ENCODE measurements at places on chromosomes 1 and 21. TPM values are rescaled to one million over a fixed set of nuclear protein-coding genes. Genes with fewer than 3 reads are reported as not detected.

The LPAR3 gene
- not detected for polyA plus RNA-seq

The METTL18 gene
- polyA plus RNA-seq = 12.7 TPM

The SMCP gene
- not detected for polyA plus RNA-seq

The NTMT2 gene
- not detected for polyA plus RNA-seq

The CAMTA1 gene
- polyA plus RNA-seq = 81.0 TPM

The NR5A2 gene
- polyA plus RNA-seq = 0.30 TPM

The MCOLN2 gene
- polyA plus RNA-seq = not detected

The KLHDC9 gene
- not detected for polyA plus RNA-seq

The KRTAP19-1 gene
- polyA plus RNA-seq = not detected

The TMPRSS15 gene
- 0.11 TPM for polyA plus RNA-seq

GRCh38 chr1:175873290-175873935 lies 130.0 kb upstream of the TNR start:
- DNase-seq = no peak

DNA sequence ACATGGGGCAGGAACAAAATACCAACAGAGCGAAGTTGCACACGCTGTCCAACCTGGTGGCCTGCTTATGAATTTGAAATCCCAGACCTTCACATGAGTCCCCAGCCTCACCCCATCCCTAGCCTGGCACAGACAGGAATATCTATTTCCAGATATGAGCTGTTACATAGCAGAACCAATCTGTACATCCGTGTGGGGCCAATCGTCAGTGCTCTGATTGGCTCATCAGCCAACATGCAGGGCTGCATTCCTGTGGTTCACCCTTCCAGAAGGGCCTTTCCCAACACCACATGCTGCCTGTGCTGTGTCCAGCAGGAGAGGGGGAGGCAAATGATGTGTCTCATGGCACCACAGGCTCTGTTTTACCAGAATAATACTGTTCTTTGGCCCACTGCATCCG lies 31.3 kb downstream of the CCN1 start:
- no peak for DNase-seq

DNA sequence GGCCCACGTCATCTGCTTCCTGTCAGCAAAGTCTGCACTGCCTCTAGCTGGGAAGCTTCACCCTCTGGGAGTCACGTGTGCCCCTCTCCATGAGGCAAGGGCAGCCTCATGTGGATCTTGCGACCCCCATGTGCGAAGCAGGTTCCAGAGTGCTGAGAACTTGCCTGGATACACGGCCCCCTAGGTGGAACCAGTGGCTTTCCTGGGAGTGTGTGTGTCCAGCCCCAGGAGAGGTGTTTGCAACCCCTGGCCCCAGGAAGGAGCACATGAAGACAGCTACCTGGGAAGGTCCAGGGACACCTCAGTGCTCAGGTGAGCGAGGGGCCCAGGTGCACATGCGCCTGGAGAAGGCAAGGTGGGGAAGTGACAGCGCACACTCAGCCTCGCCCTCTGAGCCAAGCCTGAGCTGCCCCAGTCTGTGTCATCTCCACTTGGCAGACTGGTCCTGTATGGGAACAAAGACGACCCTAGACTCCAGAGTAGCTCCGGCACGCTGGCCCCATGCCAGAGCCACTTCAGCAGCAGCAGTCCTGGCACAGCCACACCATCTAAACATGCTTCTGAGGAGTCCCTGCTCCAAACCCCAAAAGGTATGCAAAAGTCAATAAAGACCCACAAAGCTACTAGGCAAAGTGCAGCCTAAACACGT lies 8.9 kb downstream of the LSS start:
- DNase-seq = no peak

GRCh38 chr21:33286600-33287456 lies 20.7 kb downstream of the IL10RB start:
- DNase-seq = no peak

DNA sequence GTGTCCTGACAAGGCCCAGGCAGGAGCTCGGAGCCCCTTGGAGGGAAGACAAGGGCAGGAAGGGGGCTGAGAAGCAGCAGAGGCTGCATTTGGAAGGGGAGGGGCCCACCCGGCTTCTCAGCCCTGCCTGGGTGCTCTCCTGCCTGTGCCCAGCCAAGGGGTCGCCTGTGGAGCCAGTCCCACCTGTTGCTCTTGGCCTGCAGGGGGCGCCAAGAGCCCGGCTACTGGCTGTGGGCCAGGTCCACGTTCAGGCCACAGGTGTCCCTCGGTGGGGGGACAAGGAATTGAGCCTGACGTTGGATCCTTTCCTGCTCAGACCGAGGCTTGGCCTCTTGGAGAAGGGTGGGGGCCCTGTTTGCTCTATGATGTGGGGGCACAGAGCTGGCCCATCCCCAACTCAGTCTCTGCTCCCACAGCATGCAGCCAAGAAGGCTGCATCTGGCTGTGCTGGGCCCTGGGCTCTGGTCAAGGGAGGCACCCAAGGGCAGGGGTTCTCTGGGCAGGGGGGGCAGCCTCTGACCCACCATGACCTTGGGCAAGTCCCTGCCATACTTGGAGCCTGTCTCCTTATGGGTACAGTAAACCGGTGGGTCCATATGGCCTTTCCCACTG lies 10.9 kb downstream of the WNT4 start:
- peak; percentile 91 for DNase-seq

DNA sequence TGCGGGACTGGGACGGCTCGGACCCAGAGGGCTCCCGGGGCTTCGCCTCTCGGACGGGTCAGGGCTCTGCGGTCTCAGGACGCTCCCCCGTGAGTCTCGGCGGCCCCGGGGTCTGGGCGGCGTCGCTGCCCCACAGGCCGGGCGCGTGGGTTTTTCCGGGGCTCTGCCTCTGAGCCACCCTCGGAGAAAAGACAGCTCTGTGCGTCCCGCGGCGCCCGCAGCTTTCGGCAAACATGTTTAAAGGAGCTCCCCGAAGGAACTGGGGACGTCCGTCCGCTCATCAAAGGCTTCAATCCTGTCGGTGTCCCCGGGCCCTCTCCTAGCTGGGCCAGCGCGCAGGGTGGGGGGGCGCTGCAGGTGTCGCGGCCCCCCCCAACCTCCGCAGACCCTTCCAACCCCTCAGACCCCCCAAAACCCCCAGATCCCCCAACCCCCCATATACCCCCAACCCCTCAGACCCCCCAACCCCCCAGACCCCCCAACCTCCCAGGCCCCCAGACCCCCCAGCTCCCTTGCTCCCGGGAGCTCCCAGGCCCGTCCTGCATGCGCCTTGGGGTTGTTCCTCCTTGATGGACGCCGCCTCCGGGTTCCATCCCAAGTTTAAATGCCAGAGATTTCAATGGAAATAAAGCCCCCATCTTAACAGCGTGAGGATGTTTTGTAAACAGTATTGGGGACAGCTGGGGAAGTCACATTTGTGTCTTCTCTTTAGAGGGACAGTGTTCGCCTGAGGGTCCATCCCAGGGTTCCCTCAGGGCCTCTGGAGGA lies 996 bp upstream of the C1orf159 start:
- no peak for DNase-seq

- no peak for DNase-seq
Measured at GRCh38 chr1:221069986-221070385, 190.7 kb downstream of the HLX start.

- no peak for DNase-seq
Measured at GRCh38 chr21:44823179-44823660, 5.4 kb upstream of the SUMO3 start.

DNA sequence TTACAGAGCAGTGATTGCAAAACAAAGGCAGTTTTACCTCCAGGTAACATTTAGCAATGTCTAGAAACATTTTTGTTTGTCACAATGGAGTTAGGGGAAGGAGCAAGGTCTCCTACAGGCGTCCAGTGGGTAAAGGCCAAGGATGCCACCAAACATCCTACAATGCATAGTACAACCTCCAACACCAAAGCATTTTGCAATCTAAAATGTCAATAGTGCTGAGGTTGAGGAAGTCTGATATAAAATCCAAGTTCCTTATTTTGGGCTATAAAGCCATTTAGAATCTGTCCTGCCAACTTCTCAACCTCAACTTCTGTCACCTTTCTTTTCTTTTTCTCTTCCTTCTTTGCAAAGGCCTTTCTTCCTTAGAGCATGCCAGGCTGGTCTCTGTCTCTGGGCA lies 111.2 kb downstream of the FASLG start:
- DNase-seq = no peak

GRCh38 chr21:32334980-32335531 lies 36.4 kb downstream of the MRAP start:
- no peak for DNase-seq

- no peak for DNase-seq
Measured at GRCh38 chr1:154476791-154477190, 25.2 kb upstream of the TDRD10 start.

DNA sequence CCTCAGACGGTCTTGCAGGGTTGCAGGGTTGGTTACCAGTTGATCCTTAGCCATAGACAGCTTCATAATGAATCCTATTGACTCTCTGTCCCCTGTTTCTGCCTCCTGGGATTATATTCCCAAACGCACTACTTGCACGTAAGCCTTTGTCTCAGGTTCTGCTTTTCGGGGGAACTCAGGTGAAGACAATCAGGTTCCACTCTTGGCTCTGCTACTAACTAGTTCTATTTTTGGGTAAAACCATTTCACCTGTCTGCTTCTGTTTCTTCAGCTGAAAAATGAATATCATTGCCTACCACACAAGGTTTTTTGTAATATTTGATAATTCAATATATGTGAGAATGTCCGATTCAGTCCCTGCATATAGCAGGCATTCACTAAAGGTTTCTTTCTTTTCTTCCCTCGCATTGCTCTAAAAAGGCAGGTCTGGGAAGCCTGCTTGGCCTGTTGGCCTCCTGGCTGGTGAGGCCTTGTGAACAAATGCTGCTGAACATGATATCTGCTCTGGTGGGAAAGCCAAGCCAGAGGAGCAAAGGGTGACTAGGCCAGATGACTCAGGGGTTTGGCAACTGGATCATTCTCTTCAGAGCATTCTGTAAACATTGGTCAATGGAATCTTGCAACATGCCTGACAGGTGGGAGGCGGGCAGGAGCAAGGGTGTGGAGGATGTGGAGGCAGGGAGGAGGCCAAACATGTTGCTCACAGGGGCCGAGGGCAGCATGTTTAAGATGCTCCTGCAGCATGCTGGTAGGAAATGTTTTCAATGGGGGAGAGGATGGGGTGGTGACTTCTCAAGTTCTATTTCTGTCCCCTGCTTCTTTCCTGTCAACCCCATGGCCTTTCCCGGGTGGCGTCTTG lies 23.8 kb downstream of the IER5 start:
- peak; percentile 88 for DNase-seq

DNA sequence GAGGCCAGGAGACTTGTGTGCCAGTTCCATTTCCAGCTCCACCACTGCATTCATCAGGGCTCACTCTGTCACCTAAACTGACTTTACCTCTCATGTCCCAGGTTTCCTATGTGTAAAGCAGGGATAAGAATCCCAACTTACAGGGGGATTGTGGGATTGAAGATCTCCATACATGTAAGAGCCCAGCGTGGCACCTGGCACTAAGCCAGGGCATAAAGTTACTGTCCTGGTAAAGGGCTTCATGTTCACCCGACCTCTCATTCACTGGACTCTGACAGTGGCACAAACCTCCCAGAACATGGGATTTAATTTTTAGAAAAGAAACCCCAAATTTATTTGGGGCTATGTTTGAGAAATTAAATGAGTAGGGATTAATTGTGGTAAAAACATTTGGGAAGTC lies 8.9 kb upstream of the IGFN1 start:
- DNase-seq = no peak

DNA sequence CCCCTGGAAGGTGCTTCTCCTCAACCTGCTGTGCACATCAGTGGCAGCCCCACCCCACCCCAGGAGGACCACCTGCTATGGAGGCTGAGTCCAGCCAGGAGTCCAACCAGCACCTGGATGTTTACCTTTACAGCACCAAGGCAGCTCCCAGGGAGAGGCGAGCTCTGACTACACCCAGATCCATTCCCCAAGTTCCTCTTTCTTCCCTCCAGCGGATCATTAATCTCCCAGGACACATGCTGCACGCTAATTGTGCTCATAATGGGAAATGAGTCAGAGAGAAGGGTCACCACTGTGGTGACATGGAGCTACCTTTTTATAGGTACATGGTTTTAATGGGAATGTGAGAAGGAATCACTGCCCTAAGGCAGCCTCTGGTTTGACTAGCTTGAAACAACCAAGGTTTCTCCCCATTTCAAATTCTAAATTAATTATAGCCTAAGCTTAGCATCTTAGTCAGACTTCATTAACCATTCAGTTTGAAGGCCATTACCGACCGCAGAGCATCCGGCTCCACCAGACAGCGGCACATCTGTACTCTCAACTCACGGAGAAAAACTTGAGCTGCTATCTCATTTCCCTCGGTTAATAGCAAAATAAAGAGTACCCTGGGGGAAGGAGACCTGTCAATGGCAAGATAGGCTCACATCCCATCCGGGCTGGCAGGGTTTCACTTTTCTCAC lies 173.1 kb upstream of the GALNT2 start:
- DNase-seq = no peak

- no peak for DNase-seq
Measured at GRCh38 chr1:62462370-62462769, 25.5 kb downstream of the USP1 start.

DNA sequence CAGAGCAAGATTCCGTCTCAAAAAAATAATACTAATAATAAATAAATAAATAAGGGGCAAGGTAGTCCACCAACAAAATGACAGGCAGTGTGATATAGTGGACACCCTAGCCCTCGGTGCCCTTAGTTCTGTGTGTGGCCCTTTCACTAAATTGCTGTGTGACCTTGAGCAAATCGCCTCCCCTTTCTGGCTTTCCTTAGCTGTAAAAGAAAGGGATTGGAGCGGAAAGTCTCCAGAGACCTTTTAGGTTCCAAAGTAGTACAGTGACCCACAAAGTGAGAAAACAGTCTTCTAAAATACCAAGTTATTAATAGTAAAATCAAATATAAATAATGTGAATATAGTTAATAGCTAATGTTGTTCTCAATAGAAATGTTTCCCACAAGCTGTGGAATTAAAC lies 7.6 kb downstream of the LMNA start:
- no peak for DNase-seq

DNA sequence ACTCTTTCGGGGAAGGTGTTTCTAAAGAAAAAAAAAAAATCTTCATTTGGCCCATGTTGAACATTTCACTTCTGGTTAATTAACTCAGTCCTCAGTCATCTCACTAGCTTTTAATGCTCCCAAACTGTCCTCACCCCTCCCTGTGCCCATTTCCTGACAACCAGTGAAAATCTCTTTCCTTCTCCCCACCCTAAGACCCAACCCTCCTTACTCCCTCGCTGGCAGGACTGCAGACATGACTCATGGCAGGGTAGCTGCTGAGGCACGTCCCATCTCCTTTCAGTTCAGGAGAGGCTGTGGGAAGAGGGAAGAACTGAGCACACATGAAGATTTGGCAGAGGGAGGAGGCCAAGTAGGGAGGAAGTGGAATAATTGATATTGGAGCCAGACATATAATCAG lies 12.6 kb downstream of the PKP1 start:
- no peak for DNase-seq

DNA sequence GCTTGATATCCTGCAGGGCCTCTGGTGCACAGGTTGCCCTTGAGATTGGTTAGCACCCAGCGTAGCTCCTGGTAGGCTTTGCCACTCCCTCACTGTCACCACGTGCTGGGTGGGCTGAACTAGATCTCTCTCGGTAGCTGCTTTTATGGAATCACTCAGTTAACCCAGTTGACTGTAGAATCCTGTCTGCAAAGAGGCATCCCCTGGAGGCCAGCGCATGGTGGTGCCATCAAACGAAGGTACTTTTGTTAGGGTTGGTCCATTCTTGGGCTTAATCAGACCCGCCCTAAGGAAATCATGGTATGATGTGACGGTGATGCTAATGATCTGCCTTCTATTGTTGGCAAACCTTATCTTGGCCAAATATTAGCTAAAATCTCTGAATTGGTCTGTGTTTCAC lies 153.4 kb downstream of the GALNT2 start:
- DNase-seq = no peak

GRCh38 chr1:23544444-23545389 lies 13.7 kb upstream of the E2F2 start:
- DNase-seq = peak; percentile 80

Data from K562 (cell line).